ENCODE measurements at places on chromosomes 7 and 10. TPM values are rescaled to one million over a fixed set of nuclear protein-coding genes. Genes with fewer than 3 reads are reported as not detected.

DNA sequence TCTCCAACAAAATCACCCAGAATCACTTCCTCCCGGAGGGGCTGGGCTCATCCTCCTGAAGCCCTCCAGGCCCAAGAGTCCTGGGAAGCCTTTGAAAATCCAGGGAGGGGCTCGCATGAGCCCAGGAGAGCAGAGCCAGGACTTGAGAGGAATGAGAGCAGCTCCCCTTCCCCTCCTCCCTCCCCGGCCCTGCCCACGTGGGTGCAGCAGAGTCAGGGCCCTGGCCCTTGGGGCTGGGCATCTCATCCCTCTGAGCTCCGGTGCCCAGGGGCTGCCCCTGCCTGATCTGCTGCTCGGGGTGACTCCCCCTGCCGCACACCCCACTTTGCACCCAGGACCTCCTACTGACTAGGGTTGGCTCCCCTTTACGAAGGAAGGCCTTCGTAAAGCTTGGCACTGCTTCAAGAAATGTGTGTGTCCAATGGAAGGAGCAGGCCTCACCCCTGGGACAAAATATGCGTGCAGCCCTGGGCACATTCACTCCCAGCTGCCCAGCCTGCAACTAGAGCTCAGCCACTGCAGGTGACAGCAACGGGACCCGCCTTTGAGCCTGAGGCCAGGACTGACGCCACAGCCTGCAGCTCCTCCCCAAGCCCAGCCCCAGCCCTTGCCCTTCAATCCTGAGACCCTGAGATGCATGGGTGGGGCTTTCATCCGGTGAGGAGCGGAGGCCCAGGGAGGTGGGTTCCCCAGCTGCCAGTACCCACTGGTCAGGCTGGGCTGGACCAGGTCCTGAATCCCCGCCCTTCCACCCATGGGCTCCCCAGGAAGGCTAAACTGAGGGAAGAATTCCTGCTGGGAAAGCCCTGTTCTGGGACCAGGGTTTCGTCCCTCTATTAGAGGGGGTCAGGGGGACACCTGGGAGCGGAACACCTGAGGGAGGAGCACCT lies 21.8 kb downstream of the PWWP2B start:
- DNase-seq, result no peak

Gene IDI2
- not detected for total RNA-seq

Gene SPDYE8
- not detected for total RNA-seq

Gene SEMA4G
- 9.9 TPM for total RNA-seq

DNA sequence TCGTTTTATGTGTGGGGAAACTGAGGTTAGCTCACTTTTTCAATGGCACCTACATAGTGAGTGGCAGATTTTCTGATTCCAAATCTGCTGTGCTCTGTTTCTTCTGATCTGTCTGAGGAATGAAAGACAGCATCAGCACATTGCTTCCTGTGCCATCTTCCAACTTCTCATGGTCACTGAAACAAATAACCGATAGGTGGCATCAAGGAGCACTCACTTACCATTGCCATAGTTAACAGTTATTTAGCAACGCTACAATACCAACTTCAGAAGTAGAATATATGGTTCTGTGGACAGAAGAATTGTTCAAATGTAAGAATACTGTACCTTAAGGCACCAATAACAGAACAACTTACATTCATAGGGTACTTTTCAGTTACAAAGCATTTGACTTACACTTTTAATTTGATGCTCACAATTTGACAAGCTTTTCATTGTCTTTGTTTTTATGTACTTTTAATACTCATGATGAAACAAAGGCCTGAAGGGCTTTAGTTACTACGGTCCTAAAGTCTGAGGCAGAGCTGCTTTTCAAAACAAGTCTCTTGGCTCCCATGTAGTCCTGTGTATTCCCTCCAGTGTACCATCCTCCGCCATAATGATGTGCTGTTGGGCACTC lies 228.9 kb upstream of the TCF7L2 start:
- DNase-seq, result no peak

DNA sequence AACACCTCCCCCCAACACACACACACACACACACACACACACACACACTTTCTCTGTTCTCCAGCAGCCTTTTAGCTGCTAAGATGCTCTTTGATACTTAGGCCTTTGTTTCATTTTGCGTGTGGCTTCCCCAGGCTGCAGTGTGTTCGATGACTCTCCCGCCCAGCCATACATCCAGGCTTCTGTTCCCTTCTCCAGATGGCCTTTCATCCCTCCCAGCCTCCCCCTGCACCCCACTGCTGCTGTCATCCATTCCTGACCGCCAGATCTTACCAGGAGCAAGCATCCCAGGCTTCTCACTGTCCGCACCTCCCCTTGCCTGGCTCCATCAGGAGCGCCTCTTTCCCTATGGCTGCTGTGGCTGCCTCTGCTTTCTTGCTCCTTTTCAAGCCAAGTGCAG lies 77.8 kb upstream of the PPIF start:
- DNase-seq, result no peak

- no peak for DNase-seq
These were observed 123.7 kb upstream of the ASAH2 start for GRCh38 chr10:50375051-50375452.

- DNase-seq, result no peak
These were observed 72.8 kb upstream of the DDC start for GRCh38 chr7:50637725-50638643.

DNA sequence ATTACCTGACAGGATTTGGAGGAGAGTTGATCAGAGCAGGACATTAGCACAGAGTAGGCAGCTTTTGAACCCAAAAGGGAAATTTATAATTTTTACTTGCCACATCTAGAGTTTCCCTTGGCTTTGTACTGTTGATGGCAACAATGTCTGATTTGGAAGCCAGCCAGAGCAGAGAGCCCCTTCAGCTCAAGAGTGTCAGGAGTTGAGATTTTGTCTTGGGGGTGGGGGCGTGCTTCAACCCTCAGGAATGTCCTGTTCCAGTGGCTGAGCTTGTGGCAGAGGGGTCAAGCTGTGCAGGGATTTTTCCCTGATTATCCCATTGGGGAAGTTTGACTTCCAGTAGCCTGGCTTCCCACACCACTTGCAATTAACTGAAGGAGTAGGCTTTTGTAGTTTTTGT lies 27.0 kb downstream of the SP4 start:
- no peak for DNase-seq

DNA sequence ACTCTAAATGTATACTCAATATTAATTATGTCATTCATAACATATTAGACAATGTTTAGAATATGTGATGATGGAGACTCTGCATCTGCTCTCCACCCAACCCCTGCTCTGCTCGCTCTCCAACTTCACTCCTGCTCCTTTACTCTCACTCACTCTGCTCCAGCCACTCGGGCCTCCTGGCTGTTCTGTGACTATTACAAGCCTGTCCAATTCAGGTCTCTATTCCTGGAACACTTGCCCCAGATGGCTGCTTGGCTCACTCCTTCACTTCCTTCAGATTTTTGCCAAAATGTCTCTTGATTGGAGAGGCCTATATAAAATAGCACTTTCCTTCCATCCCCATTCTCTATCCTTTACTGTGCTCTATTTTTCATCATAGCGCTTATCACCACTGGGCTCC lies 84.8 kb downstream of the HBP1 start:
- no peak for DNase-seq

Measured in dorsolateral prefrontal cortex (tissue), 122 donors.